Activated CD8-positive, alpha-beta T cell treated with anti-CD3 and anti-CD28 coated beads, Interleukin-2, amount 10 ng/mL, durations not matched to agents 7 days and 5 days (primary cell): ENCODE measurements at places on chromosomes 7 and 10. TPM values are rescaled to one million over a fixed set of nuclear protein-coding genes. Genes with fewer than 3 reads are reported as not detected.

GRCh38 chr7:125467996-125468854 lies 538.6 kb upstream of the POT1 start:
- H3K27me3 ChIP-seq, result no peaks in the 10 kb centered on the region
- H3K27ac ChIP-seq, result no peak overlapping the region
- DNase-seq, result no peak
- no peaks in the 10 kb centered on the region for H3K36me3 ChIP-seq
- H3K4me3 ChIP-seq, result no peak overlapping the region

GRCh38 chr10:80964955-80965614 lies 427.4 kb downstream of the SH2D4B start:
- no peaks in the 10 kb centered on the region for H3K36me3 ChIP-seq
- no peak for DNase-seq
- H3K4me3 ChIP-seq, result no peak overlapping the region
- H3K4me1 ChIP-seq, result no peaks in the 10 kb centered on the region
- H3K27me3 ChIP-seq, result no peaks in the 10 kb centered on the region
- no peak overlapping the region for H3K27ac ChIP-seq

- peaks cover 35% of the 10 kb centered on the region for H3K4me1 ChIP-seq
- H3K4me3 ChIP-seq, result no peak overlapping the region
- peaks cover 41% of the 10 kb centered on the region for H3K36me3 ChIP-seq
- DNase-seq, result no peak
These were observed 337.2 kb downstream of the ELMO1 start for GRCh38 chr7:37111459-37111858.

DNA sequence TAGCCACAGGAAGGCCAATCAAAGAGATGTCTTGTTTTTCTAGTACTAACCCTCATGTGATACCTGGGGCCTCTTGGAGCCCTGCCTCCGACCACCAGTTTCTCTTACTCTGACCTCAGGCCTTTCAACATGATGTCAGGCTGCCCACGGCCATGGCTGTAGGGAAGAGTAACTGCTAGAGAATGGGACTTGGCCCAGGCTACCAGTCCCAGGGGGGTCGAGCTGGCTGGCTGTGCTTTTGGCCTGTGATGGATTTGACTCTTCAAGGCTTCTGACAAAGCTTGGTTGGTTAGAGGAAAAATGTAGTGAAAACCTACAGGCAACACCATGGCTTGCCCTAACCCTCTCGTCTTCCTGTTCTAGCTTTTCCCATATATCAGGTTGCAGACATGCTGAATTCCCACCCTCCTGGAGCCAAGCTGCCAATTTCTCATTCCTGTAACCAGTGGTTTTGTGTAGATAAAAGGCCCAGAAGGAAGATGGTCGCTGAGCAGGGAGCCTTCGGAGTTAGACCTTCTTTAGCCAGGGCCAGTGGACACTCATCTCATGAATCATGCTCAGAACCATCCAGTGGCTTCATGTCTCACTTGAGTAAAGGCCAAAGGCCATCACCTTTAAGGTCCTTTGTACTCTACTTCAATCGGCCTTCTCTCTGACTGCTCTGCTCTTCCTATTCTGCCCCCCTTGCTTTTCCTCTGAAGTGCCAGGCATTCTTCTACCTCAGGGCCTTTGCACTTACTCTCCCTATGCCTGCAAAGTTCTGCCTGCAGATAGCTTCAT lies 19.7 kb downstream of the SUFU start:
- no peak overlapping the region for H3K27ac ChIP-seq
- H3K4me1 ChIP-seq, result peaks cover 9% of the 10 kb centered on the region
- H3K4me3 ChIP-seq, result no peak overlapping the region
- no peaks in the 10 kb centered on the region for H3K27me3 ChIP-seq
- H3K36me3 ChIP-seq, result peaks cover 6% of the 10 kb centered on the region
- DNase-seq, result no peak

- no peak overlapping the region for H3K4me3 ChIP-seq
- DNase-seq, result no peak
- no peaks in the 10 kb centered on the region for H3K36me3 ChIP-seq
These were observed 52.1 kb downstream of the SH2D4B start for GRCh38 chr10:80589726-80590373.

DNA sequence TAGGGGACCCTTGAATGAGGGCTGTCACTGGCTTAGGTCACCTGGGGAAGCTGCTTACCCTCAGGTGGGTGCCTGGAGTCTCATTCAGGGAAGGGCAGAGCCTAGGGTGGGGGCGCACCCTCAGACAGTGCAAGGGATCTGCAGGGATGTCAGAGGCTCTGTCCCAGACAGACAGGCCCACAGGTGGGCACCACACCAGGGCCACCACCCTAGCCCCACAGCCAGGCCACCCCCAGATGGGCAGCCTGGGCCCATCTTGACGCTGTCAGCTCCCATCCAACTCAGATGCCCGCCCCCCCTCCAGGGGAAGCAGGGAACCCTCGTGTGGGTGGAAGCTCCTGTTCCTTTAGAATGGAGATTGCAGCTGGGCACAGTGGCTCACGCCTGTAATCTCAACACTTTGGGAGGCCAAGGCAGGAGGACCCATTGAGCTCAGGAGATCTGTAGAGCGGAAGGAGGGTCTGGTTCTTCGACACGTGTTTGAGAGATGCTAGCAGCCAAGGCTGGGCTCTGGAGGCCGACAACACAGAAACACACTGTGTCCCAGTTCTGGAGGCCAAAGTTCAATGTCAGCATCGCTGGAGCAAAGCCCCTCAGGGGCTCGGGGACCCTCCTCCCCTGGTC lies 58.5 kb upstream of the DNAJB6 start:
- DNase-seq, result no peak
- no peak overlapping the region for H3K4me3 ChIP-seq
- no peak overlapping the region for H3K27ac ChIP-seq
- peaks cover 23% of the 10 kb centered on the region for H3K4me1 ChIP-seq

DNA sequence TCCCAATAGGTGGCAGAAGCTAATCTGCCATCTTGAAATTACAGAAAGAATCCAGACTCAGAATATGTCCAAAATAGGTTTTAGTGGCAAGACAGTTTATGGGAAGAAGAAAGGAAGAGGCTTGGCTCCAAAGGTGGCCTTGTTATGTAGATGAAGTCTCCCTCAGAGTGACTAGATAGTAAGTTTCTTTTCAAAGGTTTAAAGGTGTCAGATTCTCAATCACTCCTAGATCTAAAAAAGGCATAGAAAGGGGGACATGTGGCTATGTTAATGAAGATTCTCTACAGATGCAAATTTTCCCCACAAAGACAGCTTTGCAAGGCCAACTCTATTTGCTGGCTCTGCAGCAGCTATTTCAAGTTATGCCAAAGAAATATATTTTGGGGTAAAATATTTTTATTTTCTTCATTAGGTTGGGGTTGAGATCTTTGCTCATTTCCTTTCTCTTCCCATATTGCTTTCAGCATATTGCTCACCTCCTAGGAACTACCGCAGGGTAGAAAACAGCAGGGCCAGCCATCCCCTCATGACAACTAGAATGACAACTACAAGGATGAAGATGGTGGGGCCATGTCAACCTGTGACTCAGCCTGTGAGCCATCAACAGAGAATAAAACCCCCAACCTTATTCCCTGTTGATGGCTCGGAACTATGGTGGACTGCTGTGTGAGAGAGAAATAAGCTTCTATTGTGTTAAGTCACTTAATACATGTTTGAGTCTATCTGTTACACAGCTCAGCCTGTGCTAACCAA lies 274.0 kb upstream of the GALNT17 start:
- no peak for DNase-seq
- H3K4me3 ChIP-seq, result no peak overlapping the region
- no peak overlapping the region for H3K27ac ChIP-seq
- no peaks in the 10 kb centered on the region for H3K27me3 ChIP-seq
- no peaks in the 10 kb centered on the region for H3K36me3 ChIP-seq
- no peaks in the 10 kb centered on the region for H3K4me1 ChIP-seq

DNA sequence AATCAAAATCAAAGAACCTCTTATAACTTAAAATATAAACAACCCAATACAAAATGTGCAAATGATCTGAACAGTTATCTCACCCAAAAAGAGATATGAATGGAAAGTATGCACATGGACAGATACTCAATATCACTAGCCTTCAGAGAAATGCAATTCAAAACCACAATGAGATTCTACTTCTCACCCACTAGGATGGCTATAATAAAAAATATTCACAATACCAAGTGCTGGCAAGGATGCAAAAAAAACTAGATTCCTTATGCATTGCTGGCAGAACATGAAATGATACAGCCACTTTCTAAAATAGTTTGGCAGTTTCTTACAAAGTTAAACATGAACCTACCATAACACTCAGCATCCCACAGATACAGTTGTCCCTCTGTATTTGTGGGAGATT lies 130.1 kb upstream of the LRRN3 start:
- peaks cover 8% of the 10 kb centered on the region for H3K4me1 ChIP-seq
- H3K4me3 ChIP-seq, result no peak overlapping the region
- no peak overlapping the region for H3K27ac ChIP-seq
- H3K27me3 ChIP-seq, result no peaks in the 10 kb centered on the region
- no peak for DNase-seq
- H3K36me3 ChIP-seq, result peaks cover 12% of the 10 kb centered on the region

DNA sequence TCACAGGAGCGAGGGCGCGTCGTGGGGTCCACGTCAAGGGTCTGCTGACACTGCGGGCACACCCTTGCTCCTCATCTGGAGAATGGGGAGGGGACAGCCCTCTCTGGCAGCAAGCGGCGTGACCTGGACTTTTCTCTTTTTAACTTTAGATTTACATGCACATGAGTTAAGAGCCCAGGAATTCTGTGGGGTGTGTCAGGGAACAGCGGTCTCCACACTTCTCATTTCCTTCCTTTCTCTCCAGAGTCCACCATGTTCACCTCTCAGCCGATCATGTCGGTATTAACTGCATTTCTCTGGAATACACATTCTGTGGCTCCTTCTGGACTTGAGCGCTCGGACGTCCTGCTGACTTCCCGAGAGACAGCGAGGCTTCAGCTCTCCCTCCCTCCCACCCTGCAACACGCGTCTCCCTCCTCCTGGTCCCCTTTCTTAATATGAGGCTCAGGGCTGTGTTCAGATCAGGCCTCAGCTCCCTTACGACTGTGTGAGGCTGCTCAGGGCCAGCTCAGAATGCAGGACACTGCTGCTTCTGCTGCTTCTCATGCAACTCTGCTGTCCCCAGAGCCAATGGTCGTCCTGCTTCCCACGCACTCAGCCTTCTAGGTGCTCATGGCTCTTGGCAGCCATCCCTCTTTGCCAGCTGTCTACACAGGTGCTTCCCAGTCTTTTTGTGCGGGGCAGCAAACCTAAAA lies 261.3 kb downstream of the ELFN1 start:
- no peak overlapping the region for H3K27ac ChIP-seq
- H3K36me3 ChIP-seq, result peaks cover 51% of the 10 kb centered on the region
- peaks cover 14% of the 10 kb centered on the region for H3K4me1 ChIP-seq
- no peak for DNase-seq
- H3K4me3 ChIP-seq, result no peak overlapping the region

PRPS1L1 gene
- total RNA-seq, result not detected

FKBP6 gene
- total RNA-seq, result not detected

HMX3 gene
- not detected for total RNA-seq

ACBD7 gene
- total RNA-seq, result 4.4 TPM

ZNF316 gene
- total RNA-seq, result 26.8 TPM

GNAT3 gene
- not detected for total RNA-seq

ZNF277 gene
- 15.6 TPM for total RNA-seq
